ENCODE measurements at places on chromosomes 12 and 14. TPM values are rescaled to one million over a fixed set of nuclear protein-coding genes. Genes with fewer than 3 reads are reported as not detected.

- DNase-seq = no peak
Observed at GRCh38 chr14:22640192-22640591, 4.0 kb downstream of the OR6J1 start.

DNA sequence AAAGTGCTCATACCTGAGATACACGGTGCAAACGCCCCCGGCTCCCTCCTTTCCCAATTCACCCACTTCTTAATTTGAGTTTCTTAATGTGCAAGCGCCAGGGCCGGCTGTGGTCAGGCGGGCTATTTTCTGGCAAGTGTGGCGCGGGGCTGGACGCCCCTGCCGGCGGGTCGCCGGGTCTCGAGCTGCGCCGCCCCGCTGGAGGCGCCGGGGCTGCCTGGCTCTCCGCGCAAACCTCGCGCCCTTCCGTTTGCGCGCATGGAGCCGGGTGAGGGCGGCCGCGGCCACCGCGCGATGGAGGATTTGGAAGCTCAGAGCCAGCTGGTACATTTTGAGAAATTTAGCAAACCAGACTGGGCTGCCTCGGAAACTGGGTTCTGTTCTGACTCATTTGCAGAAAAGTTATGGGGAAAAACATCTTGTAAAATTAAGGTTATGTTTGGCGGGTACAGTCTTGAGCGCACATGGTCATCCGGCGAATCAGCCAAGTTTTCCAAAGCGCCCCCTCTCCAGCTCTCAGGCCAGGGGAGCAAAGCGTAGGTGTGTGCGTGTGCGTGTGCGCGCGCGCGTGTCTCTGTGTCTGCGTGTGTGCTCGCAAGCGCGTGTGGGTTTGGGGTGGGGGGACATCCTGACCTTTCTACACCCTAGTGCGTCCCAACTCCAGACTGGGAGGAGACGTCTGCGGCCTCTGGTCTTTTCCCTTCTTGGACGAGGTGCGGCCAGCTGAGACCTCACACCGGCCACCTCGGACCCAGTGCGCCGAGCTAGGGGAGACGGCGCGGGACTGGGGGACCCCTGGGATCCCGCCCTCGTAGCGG lies 6.5 kb upstream of the OTX2 start:
- DNase-seq = no peak

- no peak for DNase-seq
Observed at GRCh38 chr14:75804570-75805275, 143.7 kb downstream of the TTLL5 start.

DNA sequence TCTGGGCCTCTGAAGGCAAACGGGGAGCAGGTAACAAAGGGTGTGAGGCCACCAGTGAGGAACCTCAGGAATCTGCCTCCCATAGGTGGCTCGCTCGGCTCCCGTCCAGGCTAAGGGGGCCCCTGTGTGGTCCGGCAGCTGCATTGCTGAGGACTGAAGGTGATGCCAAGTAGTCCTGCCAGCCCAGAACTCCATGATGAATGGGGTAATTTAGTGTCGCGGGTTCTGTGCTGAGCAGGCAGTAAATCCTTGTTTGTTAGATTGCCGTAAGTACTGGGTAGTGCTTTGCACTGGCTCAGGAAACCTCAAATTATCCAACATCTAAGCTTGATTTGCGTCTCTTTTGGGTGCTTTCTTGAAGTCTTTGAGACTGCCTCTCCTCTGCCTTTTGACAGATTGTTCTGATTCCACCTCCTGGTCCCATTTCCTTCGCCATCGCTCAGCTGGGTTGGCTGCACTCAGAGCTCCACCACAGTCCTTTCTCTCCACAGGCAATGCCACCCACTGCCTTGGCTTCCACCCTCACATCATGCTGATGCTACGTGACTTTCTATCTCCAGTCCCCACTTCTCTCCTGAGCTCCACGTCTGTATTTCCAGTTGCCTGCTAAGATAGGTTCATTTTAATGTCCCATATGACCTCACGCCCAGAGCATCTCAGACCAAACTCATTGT lies 392.0 kb downstream of the FUT8 start:
- DNase-seq = no peak

- DNase-seq = no peak
Observed at GRCh38 chr14:61866932-61867920, 105.0 kb downstream of the SNAPC1 start.

GRCh38 chr12:91225316-91225715 lies 42.7 kb upstream of the DCN start:
- no peak for DNase-seq

- no peak for DNase-seq
Observed at GRCh38 chr14:79740066-79740601, 471.2 kb downstream of the DIO2 start.

DNA sequence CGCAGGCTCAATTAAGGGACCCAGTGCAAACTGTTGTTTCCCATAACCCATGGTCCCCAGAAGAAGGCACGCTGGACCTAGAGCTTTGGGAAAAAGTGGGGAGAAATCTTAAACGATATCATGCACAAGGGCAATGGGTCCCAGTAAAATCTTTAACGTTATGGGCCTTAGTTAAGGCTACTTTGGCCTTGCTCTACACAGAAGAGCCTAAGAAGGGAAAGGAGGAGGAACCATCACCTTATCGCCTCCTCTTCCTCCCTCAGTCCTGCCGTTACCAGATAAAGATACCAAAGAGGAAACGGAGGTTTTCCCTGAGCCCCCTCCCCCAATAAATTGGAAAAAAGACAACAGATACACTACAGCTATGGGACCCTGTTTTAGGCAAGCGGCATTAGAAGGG lies 116.9 kb downstream of the PPHLN1 start:
- no peak for DNase-seq

- DNase-seq = no peak
Observed at GRCh38 chr14:68670359-68670715, 122.5 kb downstream of the ZFP36L1 start.

DNA sequence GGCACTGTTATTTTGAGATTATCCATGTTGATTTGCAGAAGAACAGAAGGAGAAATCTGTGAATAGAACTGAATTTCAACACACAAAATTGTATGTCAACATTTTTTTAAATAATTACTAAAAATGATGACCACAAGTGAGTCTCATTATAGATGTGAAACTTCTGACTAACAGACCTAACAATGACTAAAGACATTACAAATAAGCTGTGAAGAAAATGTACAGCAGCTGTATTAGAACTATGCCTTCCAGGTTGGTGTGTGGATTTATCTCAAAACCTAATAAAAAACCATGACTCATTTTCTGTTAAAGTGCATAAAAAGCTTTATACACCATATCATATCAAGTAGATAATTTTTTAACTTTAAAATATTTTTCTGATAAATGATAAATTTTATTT lies 22.5 kb upstream of the FOXG1 start:
- DNase-seq = no peak

DNA sequence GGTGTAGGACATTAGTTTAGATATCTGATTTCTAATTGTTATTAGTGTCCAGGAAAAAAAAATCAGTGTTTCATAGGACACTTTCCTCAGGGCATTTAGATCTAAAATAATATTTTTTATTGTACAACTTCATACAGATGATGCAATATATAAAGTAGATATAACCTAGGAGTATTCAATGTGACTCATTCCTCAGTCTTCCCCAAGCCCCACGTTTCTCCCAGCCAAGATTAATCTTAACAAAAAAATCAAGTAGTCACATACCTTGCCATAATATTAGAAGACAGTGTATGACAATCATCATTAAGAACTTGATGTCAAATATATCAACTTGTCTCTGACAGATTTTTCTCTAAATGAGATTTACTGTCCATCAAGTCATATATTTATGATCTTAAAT lies 37.1 kb downstream of the PPFIA2 start:
- no peak for DNase-seq

GRCh38 chr14:99724196-99724891 lies 40.2 kb downstream of the CYP46A1 start:
- DNase-seq = no peak

DNA sequence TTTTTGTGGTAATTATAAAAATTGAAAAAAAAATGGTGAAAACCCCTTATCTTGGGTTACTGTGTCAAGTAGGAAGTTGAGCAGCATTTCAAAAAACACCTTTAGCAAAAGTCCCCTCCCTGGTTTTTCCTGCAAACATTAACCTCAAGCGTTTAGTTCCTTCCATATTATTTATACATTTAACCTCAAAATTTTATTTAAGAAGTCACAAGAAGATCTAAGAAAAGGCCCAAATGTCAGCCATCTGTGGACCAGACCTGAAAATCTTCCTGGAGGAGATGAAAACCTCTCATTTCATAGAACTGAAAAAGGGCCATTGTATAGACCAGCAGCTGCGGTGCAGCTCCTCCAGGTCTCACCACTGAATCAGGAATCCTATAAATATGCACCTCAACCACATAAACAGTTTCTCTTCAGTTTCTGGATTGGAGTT lies 40.4 kb upstream of the BTG1 start:
- DNase-seq = no peak

DNA sequence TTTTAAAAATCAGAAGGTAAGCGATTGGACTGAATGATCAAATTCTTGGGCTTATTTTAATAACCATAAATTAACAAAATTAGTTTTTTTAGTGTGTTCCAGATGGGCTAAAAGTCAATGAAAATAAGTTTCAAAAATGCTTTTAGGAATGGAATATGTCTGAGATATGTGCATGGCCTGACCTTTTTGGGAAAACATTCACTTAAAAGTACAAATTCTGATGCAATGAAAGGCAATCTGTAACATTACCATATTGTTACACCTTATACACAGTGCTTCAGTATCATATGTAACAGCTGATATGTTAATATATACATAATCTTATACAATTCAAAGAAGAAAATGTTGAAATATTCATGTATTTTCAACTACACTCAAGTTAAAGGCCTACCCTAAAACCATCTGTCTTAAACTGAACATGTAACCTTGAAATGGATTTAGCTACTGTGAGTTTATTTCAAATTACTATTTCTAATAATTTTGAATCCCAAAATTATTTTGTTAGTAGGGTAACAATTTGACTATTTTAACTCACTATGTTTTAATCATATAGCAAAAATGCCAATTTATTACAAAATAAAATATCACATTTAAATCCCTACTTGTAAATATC lies 84.8 kb downstream of the EEA1 start:
- DNase-seq = no peak

GRCh38 chr14:80942191-80942600 lies 658 bp upstream of the CEP128 start:
- DNase-seq = no peak

- no peak for DNase-seq
Observed at GRCh38 chr12:6332459-6332858, 9.4 kb downstream of the TNFRSF1A start.

GRCh38 chr12:39872425-39872824 lies 233.5 kb downstream of the SLC2A13 start:
- no peak for DNase-seq

DNA sequence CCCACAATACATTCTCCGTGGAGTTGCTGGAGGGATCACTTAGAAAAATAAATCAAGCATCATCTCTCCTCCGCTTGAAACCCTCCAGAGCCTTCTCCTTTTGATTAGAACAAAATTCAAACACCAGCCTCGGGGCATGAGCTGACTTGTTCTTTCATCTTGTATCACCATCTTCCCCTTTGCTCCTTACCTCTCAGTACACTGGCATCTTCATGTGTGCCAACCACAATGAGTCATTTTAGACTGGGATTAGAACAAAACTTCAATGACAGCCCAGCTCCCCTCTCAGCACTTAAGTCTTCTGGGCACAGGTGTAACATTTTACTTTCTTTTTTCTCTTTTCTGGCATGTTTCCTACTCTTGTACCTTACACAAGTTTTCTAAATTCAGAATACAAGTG lies 1159.2 kb upstream of the TMEM132C start:
- no peak for DNase-seq

GRCh38 chr12:14452336-14452735 lies 86.9 kb downstream of the ATF7IP start:
- no peak for DNase-seq

- DNase-seq = no peak
Observed at GRCh38 chr12:51075390-51075789, 8.0 kb downstream of the CSRNP2 start.

DNA sequence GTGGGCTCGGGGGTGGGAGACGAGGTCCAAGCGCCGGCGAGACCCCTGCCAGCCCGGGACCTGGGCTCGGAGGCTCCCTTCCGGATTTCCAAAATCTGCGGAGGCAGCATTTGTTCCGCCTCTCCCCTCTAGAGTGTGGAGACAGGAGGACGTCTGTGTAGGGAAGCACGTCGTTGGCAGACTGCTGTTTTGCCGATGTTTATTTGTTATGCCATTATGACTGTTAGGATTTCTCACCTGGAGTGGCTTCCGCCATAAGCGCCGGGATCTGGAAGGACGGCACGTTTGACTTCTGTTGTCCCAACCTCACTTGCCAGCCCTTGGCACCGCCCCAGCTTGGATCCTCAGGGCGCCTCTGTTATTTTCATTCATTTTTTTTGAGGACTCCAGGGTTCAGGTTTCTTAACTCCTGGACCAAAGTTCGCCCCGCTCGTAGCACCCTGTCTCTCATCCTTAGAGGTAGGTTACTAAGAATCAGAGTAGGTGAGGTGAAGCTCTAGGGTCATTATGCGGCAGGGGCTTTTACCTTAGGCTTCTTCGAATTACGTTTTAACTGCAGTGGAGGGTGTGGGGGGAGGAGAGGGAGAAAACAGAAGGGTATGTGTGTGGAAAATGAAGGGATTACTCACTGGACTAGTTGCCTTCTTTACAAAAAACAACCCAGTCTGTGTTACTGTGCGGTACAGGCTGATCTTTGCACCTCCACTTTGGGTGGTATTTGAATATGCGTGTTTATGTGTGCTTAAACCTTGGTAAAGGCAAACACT lies 547 bp upstream of the PYGL start:
- DNase-seq = no peak

DNA sequence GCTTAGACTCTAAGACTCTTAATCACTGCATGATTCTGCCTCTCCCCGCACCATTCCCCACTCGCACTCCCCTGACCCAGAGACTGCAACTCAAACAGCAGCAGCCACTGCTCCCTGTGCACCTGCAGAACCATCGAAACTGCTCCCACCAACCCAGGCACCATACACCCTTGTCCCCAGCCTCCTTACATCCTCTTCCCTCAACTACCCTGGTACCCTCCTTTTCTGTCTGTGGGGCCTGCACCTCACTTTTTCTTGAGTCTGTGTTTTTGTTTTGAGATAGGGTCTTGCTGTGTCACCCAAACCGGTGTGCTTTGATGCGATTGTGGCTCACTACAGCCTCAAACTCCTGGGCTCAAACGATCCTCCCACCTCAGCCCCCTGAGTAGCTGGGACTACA lies 69.4 kb downstream of the RNFT2 start:
- no peak for DNase-seq

MYH6 gene
- 0.23 TPM for polyA plus RNA-seq

OAS1 gene
- 13.5 TPM for polyA plus RNA-seq

UNC79 gene
- polyA plus RNA-seq = 1.4 TPM

MYO1H gene
- polyA plus RNA-seq = 1.3 TPM

RNF212B gene
- 1.8 TPM for polyA plus RNA-seq

CHST11 gene
- 7.5 TPM for polyA plus RNA-seq

FOXN4 gene
- 1.7 TPM for polyA plus RNA-seq

RTL1 gene
- polyA plus RNA-seq = 0.04 TPM

SMARCD1 gene
- polyA plus RNA-seq = 189 TPM

STON2 gene
- polyA plus RNA-seq = 44.0 TPM

GPR132 gene
- polyA plus RNA-seq = 0.50 TPM

OR6C2 gene
- not detected for polyA plus RNA-seq

CCDC197 gene
- polyA plus RNA-seq = not detected

PAPLN gene
- polyA plus RNA-seq = 21.7 TPM

THAP2 gene
- 15.4 TPM for polyA plus RNA-seq

Data from renal cortex interstitium (tissue), 15 donors.